ENCODE measurements at places on chromosomes 12 and 14.

DNA sequence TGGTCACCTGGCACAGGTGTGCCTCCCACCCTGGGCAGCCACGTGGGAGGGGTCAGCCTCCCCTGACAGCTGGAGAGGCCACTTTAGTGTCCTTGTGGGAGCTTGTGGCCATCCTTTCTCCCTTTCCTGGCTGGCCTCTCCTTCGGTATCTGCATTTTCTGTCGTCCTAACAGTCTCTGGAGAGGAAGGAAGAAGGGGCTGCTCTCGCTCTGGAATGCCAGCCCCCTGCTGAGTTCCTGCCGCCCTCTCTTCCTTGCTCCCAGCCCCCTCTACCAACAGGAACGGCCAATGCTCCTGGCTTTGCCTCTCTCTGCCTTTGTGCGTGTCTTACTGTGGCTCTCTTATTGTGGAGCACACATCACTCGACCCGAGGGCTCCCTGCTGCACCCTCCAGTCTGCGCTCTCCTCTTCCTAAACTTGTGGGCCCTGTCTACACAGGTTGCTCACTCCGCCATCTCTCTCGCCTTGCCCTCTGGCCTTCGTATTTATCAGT is 70.8 kb downstream of the FBXL14 start:
- no peak for DNase-seq

DNA sequence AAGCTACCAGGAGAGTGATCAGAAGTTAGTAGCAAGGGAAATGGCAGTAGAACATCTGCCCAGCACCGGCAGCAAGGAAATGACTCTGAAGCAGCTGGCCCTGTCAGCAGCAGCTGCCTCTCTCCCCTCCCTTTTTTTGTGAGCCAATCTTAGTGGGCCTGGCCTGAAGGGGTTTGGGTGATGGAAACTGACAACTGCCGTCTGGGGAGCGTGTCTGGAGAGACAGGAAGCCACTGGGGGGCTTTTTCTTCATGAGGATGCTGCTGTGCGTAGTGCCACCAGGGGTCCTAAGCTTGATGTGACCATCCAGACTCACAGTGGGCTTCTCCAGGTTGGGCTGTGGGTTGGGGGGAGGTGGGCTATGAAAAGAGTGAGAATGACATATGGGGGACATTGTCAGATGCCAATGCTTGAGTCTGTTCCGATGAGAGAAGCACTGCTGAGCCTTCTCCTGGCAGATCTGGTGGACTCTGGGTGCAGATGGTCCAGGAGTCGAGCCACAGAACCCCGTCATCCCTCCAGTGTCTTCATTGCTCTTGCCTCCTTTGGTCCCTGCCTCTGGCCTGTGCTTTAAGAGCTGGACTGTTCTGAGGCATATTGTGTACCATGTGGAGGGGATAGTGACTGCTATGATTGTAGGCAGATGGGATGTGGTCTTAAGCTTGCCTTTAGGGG is 87.6 kb upstream of the HIF1A start:
- DNase-seq, result no peak

GRCh38 chr14:38145142-38145541 is 62.6 kb upstream of the SSTR1 start:
- peak; percentile 90 for DNase-seq

DNA sequence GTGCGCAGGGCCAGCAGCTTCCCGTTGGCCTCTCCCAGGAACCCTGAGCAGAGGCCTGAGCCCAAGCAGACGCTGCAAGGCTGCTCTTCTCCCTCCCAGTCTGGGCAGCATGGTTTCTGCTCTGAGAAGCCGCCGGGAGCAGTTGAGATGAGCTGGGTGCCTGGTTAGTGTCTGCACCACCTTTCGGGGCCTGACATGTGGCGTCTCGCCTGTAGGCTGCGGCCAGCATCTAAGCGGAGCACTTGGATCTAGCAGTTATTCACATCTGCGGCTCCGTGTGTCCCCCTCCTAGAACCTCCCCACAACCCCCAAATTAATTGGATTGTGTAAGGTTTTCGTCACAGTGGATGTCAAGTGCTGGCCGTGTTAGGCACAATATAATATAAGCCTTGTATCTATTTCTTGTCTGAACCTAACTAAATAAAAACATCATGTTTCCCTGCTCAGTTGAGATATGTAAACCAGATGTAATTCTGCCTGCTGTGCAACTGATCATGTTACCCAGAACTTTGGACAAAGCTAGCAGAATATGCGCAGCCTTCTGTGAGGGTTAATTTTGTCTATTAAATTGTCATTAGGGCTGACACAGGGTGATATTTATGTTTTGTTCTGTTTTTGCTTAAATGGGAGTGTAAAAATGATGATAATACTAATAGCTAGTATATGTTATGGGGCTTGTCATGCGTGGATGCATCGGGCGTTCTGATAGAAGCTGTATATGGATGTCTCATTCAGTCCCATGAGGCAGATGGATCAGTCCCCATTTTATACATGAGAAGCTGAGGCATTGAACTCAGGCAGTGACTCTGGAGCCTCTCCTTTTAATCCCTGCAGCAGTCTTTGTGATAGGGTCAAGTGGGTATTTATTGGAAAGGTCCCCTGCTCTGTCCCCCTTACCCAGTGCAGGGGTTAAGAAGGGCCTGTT is 45.8 kb downstream of the ELK3 start:
- DNase-seq, result no peak

DNA sequence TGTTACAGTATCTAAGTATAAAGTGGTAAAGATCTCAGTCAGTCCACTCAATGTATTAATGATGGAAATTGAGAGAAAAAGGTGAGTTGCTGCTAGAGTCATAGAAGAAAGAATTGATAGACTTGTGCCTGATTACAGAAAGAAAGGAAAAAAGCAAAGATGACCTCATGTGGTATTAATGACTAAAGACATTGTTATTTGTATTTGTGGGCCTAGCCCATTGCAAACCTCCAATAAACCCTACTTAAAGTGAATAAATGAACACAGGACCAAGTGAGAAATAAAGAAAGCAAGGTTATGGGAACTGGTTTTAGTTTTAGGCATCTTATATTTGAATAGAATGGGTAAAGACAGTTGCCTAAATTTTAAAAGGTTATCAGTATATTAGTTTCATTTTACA is 105.5 kb downstream of the SYT1 start:
- DNase-seq, result peak; percentile 68

GRCh38 chr12:95944108-95944704 is 1.1 kb downstream of the AMDHD1 start:
- DNase-seq, result no peak

- no peak for DNase-seq
Measured at GRCh38 chr14:94016446-94016976, 9.6 kb upstream of the OTUB2 start.

DNA sequence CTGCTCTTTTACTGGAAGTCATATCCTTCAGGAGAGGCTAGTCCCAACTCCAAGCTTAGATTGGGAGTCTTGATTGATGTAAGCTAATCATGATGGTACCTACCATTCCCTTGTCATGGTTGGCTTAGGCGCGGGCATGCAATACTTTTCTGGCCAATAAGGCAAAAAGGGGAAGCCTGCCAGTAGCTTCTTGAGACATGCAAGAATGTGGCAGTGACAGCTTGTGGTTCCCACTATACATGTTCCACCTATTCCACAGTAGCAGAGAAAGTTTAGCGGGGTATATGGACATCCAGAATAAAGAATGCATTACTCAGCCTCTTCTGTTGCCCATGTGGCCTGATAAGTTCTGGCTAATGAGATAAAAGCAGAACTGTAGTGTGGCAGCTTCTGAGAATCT is 55.0 kb downstream of the AP5M1 start:
- DNase-seq, result no peak

DNA sequence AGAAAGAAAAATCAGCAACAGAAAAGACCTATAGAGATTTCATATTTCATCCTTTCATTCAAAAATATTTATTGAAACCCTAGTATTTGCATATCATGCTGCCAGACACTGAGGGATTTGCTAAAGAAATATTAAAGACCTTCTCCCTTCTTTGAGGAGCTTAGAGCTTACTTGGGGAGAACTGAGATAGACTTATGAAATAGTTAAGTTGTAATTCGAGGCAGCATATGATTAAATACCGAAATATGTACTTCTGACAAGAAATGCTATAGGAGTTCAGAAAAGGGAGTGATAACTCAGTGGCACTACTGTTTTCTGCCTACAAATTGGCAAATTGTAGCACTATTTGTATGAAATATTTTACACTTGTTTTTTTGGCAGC is 59.1 kb downstream of the PLXNC1 start:
- peak; percentile 48 for DNase-seq

DNA sequence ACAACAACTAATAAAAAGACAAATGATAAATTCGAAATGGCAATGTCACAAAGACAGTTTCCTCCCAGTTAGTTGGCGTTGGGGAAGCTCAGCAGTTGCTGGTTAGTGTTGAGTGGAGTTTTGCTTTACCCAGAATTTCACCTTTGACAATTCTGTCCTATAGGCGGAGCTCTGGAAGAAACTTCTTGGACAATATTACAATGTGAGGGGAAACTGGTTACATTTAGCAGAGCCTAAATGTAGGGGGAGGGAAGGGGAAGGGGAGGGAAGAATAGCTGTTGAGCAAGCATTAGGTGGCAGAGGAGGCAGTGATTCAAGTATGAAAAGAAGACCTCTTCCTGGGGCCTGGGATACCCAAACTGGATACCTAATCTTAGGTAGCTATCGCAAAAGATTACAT is 51.4 kb downstream of the BDKRB1 start:
- DNase-seq, result no peak

- DNase-seq, result no peak
Measured at GRCh38 chr12:122126342-122126635, 47.7 kb downstream of the IL31 start.

DNA sequence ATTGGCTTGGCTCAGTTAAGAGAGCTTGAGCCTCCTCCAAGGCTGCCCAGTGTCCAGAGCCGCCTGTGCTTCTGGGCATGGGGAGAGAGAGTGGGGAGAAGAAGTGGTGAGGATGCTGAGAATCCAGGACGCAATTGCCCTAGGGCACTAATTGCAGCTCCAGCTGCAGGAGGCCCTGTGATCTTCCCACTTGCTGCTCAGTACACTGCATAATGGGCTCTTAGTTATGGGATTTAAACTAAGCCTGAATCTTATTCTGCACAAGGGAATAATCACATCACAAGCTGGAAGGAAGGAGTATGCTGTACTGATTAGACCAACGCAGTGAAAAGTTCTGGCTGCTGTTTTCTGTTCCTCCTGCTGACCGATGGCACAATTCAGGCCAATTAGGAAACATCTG is 101.0 kb upstream of the PRMT8 start:
- DNase-seq, result no peak

- DNase-seq, result no peak
Measured at GRCh38 chr12:116162071-116162470, 115.4 kb downstream of the MED13L start.

- no peak for DNase-seq
Measured at GRCh38 chr14:80944861-80945617, 3.5 kb upstream of the CEP128 start.

DNA sequence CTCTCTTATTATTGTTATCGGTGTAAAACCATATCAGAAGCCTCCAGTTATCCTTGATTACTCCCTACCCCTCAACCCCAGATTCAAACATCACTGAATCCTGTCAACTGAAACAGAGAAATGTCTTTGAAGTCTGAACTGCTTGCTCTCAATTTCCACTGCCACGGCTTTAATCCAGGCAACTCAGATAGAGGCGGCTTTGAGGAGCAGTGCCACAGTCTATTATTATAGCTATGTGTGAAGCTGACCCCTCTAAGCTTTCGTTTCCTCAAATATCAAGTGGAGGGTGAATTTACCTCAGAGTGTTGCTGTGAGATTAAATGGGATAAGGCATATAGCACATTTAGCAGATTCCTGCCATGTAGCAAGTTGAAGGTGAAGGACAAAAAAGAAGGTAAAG is 49.0 kb upstream of the PDE3A start:
- DNase-seq, result no peak

DNA sequence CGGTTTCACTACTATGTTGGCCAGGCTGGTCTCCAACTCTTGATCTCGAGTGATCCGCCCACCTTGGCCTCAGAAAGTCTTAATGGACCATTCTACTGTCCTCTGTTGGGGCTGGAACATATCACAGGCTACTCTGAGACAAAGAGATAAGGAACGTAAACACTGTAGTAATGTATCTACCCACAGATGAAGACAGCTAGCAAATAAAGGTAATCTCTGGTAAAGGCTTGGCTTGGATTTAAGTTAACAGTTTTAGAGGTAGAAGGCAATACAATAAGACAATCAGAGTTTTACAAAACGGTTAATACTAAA is 44.6 kb upstream of the ISM2 start:
- no peak for DNase-seq

DNA sequence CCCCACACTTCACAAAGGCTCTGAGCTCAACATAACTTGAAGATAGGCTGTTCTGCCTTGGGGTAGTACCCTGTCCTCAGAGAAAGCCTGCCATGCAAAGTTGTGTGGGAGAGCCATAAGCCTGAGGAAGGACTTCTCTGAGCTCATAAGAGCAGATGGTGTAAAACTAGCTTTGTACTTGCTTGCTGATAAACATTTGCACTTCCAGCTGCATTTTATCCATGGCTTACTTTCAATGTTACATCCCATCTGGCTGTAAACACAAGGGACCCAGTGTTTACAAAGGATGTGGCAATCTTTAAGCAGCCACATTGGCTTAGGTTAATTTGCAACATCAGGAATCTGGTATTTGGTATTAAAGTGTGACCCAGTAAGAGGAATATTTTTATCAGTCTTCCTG is 258.1 kb downstream of the IPO8 start:
- no peak for DNase-seq

DNA sequence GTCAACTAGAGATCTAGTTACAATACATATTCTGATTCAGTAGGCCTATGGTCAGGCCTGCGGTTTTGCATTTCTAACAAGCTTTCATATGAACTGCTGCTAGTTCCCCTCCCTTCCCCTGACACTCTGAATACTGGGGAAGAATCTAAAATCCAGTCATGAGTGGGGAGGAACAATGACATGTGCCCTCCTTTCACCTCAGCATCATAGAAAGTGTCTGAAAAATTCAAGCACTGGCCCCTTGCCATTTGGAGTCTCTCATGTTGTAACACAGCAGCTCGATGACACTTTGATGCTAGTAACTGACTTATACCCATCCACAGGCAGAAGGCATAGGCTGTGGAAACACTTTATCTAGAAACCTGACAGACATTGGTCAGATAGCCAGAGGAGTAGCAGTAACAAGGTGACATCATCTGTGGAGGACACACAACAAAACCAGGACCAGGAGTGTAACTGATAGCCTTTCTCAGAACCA is 161.9 kb upstream of the RASSF8 start:
- DNase-seq, result peak; percentile 47

- peak; percentile 48 for DNase-seq
Measured at GRCh38 chr12:96400631-96401075, 414 bp upstream of the CDK17 start.

All from bronchial epithelial cell (primary cell).